AG09319 (cell line): ENCODE measurements at places on chromosomes 3 and 15.

- DNase-seq, result peak; percentile 39
Measured at GRCh38 chr3:27312044-27312668, 57.0 kb downstream of the NEK10 start.

- no peak for DNase-seq
Measured at GRCh38 chr3:197352382-197352781, 54.0 kb upstream of the DLG1 start.

GRCh38 chr3:135865085-135865484 lies 100.4 kb upstream of the PPP2R3A start:
- DNase-seq, result no peak

DNA sequence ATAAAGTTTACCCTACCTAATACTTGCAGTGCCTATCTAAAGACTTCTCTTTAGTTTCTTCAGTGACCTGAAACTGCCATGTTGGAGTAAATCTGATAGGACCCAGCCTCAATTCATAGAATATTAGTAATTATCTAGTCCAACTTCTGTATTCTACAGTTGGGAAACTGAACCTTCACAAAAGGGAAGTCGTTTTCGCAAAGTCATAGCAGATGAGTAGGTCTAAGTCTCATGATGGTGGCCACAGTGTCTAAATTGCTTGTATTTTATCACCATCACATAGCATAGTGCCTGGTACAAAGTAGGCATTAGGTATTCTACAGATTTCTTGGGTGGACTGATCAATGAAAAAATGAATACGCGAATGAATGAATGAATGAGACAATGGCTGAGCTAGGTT lies 8.4 kb downstream of the GMNC start:
- DNase-seq, result no peak

- no peak for DNase-seq
Measured at GRCh38 chr15:41396111-41396510, 6.2 kb downstream of the NDUFAF1 start.

DNA sequence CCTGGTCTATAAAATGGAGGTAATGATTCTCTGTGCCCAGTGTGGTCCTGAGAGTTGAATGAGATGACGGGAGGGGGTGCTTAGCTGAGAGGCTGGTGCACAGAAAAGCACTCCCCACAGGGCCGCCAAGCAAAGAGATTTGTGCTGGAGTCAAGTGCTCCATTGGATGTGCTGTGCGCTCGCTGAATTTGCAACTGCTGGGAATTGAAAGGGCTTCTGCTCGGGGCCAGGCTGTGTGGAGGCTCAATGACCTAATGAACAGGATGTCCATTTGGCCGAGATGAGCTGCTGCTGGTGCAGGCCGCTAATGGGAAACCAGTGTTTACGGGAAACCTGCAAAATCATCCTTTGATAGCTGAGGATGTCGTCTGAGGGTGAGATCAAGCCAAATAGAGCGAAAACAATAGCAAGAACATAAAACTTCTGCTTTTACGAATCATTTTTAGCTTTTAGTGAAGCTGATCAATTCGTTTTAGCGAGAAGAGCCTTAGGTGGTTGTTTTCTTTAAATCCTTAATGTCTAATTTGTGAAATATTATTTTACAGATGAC lies 211.7 kb downstream of the GABRG3 start:
- no peak for DNase-seq

DNA sequence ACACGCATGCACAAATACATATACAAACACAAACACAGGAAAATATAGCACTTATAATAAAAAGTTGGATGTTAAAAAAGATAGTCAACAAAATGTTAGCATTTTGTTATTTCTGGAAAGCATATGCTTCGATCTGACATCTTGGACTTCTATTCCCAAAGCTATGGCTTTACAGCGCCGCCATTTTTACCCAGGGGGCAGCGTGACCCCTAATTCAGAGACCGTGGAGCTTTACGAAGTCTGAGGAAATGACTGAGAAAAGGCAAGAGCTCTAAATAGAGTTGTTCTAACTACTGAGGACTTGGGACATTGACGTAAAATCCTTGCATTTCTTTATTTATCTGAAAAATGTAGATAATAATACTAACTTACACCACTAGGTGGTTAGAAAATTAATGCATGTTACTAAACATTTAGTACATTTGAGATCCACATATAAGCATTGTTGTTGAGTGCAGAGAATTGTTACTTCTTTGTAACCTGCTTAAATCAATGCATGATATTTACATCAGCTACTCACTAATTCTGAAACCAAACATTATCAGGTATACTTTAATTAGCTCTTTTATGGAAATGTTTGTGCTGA lies 155.4 kb downstream of the TP63 start:
- no peak for DNase-seq

- DNase-seq, result peak; percentile 94
Measured at GRCh38 chr3:194135806-194136518, at the start of gene HES1. Gene HES1, plus strand, starts transcription at chr3:194136148. Its CDS starts 233 bp downstream, at chr3:194136381.

DNA sequence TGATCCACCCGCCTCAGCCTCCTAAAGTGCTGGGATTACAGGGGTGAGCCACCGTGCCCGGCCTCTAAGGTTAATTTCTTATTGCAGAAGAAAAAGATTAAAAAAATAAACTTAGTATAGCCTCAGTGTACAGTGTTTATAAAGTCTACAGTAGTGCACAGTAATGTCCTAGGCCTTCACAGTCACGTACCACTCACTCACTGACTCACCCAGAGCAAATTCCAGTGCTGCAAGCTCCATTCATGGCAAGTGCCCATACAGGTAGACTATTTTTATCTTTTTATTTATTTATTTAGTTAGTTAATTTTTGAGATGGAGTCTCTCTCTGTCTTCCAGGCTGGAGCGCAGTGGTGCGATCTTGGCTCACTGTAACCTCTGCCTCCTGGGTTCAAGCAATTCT lies 3.2 kb upstream of the FLNB start:
- no peak for DNase-seq

GRCh38 chr15:38541026-38541425 lies 23.6 kb downstream of the RASGRP1 start:
- DNase-seq, result no peak

DNA sequence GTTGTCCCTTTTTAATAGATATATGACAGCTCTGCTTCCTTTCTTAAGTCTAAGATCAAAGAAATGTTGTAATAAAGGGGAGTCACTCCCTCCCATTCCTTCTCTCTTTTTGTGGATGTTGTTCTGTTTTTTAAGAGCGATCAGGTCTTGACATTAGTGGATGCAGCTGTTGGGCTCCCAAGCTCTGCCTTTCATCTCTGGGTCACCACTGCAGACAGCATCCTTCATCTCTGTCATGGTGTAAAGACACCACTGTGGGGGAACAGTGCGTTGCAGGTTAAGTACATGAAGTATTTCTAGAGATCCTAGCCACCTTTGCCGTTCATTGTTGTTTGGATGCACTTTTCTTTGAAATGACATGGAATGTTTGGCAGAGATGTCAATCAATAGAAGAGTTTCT lies 17.7 kb downstream of the FNDC3B start:
- DNase-seq, result no peak

GRCh38 chr3:36904641-36905040 lies 40.2 kb downstream of the TRANK1 start:
- no peak for DNase-seq

- no peak for DNase-seq
Measured at GRCh38 chr3:59865351-59865750, 815.5 kb upstream of the CFAP20DC start.

GRCh38 chr3:189138901-189139610 lies 32.7 kb upstream of the TPRG1 start:
- DNase-seq, result no peak
